ENCODE measurements at places on chromosomes 6 and 20.

DNA sequence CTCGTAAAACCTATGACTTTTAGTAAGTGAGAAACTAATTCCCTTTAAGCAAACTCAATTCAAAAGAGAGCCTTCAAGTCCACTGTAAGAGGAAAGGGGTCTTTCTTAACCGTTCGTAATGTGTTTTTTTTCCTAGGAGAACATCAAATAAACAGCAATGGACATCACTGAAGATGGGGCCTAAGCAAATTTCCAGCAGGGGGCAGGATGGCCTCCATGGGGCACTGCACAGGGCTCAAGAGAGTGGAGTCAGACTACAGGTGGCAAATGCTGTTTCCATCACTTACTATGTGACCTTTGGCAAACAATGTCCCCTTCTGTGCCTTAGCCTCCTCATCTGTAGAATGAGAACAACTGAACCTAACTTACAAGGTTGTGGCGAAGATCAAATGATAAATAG lies 88.7 kb downstream of the ARHGAP18 start:
- peak; percentile 11 for DNase-seq

- no peak for DNase-seq
Observed at GRCh38 chr6:121680058-121680457, 244.6 kb downstream of the GJA1 start.

- DNase-seq: no peak
Observed at GRCh38 chr6:110448846-110449540, 27.4 kb downstream of the SLC22A16 start.

- no peak for DNase-seq
Observed at GRCh38 chr6:90268178-90268577, 28.5 kb downstream of the BACH2 start.

DNA sequence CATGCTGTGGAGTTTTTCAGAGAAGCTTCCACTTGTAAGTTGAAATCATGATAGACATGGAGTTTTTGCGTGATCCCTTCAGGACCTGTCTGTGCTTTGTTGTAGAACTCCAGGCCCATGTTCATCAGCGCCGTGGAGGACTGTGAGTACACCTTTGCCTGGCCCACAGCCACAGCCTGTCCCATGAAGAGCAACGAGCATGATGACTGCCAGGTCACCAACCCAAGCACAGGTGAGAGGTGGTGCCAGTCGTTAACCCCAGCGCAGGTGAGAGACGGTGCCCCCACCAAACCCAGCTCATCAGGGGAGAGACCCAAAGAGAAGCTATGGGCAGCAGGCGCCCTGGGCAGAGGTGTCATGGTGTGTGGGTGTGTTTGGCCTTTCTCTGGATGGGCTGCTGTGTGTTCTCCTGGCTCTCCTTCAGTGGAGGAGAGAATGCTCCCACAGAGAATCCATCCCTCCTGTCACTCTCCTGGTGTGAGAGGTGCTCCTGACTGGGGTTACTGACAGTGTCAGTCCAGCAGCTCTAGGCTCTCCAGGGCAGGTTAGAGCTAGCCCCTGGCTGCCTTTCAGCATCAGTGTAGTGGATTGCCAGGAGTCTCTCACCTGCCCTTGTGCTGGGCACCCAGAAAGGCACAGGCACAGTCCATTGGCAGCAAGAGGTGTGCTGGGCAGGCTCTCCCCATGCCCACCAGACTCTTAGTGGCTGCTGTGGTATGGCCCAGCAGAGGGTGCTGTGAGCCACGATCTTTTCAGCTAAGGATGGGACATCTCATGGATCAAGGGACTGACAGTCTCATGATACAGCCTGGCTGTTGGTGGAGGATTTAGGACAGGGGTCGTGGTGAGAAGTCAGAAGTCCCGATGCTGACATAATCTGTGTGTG lies 49.6 kb upstream of the SLC22A1 start:
- DNase-seq: no peak

DNA sequence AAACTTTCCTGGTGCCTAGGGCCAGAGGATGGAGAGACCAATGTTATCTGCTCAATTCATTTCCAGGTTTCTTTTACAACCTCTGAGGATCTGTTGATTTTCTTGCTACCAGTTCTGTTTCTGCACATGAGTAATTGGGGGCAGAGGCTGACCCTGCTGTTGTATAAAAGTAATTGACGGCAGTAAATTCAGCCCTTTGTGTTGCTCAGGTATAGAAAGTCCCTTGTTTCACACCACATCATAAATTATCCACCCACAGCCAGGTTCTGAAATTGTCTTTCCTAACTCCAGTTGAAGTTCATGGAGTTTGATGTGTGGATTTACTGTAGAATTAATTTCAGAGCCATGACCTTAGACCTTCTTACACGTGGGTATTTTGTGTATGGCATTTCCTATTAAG lies 107.4 kb upstream of the GRIK2 start:
- DNase-seq: no peak

DNA sequence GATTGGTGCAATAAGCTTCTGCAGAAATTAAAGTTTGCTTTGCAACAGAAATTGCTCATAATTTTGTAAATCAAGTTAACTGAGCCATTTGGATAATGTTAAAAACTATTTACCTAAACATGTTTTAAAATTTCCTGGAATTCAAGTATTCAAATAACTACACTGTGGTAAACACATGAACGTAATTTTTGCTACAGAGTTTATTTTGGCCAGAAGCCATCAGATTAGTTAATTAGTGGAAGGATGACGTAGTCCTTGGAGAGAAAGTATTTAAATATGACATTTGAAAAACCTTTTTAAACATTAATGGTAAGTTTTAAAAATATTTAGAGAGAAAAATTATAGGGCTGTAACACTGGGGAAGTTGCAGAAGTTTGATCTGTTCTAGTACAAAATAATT lies 121.2 kb upstream of the UST start:
- no peak for DNase-seq

- no peak for DNase-seq
Observed at GRCh38 chr6:100307561-100307960, 157.2 kb downstream of the SIM1 start.

GRCh38 chr6:128345278-128345677 lies 175.1 kb downstream of the PTPRK start:
- DNase-seq: no peak

GRCh38 chr6:130559166-130559565 lies 193.3 kb downstream of the TMEM200A start:
- DNase-seq: no peak

- no peak for DNase-seq
Observed at GRCh38 chr20:61950641-61951071, 115.0 kb downstream of the TAF4 start.

GRCh38 chr6:144898052-144898689 lies 613.0 kb downstream of the UTRN start:
- DNase-seq: no peak

DNA sequence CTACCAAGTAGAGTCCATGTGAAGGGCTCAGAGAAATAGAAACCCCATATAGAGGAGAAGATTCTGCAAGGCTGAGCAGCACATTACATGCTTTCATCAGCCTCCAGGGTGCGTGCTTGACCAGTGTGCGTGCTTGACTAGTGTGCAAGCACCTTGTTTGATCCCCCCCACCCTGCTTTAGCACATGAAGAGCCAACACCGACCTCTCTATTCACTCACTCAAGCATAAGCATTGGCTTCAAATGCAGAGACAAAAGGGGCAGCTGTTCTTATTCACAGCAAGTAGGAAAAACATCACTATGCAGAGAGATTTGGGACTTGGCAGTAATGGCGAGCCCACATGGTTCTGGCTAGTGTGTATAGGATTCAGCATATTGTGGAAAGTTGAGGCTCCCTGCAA lies 278.7 kb upstream of the RNF217 start:
- no peak for DNase-seq

- DNase-seq: no peak
Observed at GRCh38 chr6:25035512-25036435, 100.0 kb upstream of the RIPOR2 start.

GRCh38 chr6:6596529-6597328 lies 8.2 kb downstream of the LY86 start:
- DNase-seq: no peak

DNA sequence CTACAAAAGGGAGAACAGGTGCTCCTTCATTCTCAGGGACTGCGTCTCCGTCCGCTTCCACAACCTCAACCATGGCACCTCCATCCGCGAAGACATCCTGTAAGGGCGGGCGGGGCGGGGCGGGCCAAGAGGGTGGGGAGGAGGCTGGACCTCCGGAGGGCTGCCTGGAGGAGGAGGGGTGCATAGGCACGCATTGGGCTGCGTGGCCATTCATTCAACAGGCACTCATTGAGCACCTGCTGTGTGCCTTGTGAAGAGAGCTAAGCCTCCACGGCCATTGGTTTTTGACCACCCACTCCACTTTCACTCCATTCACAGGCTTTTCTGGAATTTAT lies 435 bp downstream of the ZSWIM3 start:
- DNase-seq: no peak

DNA sequence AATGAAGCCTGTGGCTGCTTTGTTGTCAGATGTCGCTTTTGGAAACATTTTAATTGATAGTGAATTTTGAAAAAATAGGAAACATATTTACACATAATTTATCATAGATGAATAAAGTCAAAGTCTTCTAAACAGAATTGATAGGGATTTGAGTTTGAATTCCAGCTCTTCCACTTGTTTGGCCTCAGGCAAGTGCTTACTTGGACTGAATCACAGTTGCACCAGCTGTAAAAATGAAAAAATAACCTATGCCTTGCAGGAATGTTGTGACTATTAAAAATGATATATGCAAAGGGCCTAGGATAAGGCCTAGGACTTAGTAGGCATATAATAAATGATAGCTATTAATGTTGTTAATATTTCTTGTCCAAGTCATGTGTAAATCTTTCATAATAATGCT lies 618.5 kb upstream of the MMS22L start:
- no peak for DNase-seq

DNA sequence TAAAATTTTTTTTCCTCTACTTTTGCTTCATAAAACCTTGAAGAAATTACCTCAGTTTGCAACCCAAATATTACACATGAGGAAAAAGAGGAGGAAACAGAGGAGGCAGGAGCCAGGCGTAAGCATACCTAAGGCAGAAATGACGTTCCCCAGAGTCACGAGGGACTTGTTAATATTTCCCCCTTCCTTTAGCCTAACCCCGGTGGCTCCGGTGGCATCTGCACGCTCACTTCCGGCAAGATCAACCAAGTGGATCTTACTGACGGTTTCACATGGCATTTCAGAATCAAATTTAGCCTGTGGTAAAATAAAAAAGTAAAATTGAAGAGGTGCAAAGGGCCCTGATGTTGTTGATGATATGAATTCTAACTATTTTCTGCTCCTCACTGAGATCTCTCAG lies 67.4 kb downstream of the KIF16B start:
- DNase-seq: no peak

DNA sequence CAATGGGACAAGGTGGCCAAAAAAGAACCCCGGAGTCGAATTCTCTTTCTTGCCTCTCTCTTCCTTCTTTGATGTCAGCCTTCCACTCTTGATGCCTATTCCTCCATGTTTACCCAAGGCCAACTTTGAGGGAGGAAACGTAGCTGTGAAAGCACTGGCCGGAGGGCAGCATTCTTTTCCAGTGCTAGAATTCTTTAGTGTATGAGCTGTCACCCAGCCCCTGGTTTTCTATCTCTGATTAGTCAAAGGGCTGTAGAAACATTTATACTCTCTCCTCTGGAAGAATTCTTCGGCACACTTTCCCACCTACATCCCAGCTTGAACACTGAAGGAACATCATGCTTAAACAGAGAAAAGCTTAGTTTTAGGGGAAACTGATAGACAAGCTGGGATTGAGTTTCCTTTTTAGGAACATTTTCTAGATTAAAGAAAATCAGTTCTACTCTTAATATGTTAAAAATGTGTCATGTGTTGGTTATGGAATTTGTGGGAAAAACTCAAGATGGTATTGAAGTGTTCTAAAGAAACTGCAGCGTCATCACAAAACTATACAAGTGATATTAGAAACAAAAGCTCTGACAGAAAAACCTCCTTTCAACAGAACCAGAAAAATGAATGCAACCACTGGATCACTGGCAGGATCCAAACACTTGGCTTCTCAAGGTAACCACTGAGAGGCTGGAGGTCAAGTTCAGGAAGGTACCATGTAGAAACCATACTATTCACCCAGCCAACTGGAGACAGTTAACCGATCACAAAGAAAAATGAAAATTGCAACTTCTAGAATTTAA lies 20.7 kb upstream of the UTRN start:
- DNase-seq: peak; percentile 76

DNA sequence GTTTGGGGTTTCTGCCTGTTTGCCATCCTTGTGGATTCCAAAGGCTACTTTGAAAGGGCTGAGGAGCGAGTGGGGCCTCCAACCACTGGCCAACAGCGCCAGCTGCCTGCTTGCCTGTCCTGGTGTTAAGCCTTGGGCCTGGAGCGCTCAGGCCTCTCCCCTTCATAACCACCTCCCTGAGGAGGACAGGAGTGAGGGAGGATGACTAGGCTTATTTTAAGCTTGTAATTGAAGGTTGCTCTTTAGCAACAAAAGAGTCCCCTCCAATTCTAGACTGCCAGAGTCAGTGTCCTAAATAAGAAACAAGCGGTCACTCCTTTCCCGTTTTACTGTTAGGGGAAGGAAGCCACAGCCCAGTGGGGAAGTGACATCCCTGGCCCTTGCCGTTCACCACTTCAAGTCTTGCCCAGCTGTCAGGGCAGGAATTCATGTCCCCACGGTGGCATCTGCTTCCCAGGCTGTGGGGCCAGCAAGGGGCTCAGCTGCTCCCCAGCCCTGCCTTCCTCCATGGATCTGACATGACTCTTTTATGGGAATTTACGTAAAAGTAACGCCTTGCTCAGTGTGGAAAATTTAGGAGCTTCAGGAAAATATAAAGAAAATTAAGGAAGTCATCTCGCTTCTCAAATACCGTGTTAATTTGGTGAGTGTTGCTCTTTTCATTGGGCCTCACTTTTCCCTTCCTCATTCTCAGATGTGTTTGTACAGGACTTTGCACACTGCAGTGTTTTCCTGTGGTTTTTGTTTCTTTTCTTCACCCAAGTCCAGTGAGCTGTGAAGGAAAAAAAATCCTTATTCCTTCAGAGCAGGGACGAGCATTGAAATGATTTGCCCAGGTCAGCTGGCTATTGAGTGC lies 57.8 kb downstream of the SSR1 start:
- no peak for DNase-seq

- DNase-seq: no peak
Observed at GRCh38 chr6:56932910-56933477, 21.9 kb upstream of the BEND6 start.
